Tibial nerve (tissue), 4 donors: ENCODE measurements at places on chromosomes 6 and 20. TPM values are rescaled to one million over a fixed set of nuclear protein-coding genes. Genes with fewer than 3 reads are reported as not detected.

The BFSP1 gene
- 0.63 TPM for total RNA-seq

The TP53INP2 gene
- 17.8 TPM for total RNA-seq

The ABHD16A gene
- total RNA-seq, result 62.1 TPM

The PHACTR1 gene
- total RNA-seq, result 1.5 TPM

The SLC35F1 gene
- total RNA-seq, result 40.4 TPM

The NFATC2 gene
- total RNA-seq, result 6.0 TPM

The NXT1 gene
- 19.4 TPM for total RNA-seq

GRCh38 chr20:61734733-61735502 lies 330.8 kb downstream of the TAF4 start:
- no peak overlapping the region for H3K27ac ChIP-seq
- H3K4me1 ChIP-seq, result no peaks in the 10 kb centered on the region
- H3K4me3 ChIP-seq, result no peak overlapping the region
- no peak for DNase-seq

DNA sequence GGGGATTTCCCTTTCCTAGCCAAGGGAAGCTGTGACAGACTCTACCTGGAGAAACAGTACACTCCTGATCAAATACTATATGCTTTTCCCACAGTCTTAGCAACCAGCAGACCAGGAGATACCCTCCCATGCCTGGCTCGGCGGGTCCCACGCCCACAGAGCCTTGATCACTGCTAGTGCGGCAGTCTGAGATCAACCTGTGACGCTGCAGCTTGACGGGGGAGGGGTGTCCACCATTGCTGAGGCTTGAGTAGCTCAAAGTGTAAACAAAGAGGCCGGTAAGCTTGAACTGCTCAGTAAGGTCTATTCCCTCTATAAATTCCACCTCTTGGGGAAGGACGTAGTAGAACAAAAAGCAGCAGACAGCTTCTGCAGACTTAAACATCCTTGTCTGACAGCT lies 63.2 kb downstream of the WASF1 start:
- no peak for DNase-seq
- no peak overlapping the region for H3K27ac ChIP-seq
- H3K4me1 ChIP-seq, result no peaks in the 10 kb centered on the region
- no peaks in the 10 kb centered on the region for H3K36me3 ChIP-seq
- H3K27me3 ChIP-seq, result no peaks in the 10 kb centered on the region

DNA sequence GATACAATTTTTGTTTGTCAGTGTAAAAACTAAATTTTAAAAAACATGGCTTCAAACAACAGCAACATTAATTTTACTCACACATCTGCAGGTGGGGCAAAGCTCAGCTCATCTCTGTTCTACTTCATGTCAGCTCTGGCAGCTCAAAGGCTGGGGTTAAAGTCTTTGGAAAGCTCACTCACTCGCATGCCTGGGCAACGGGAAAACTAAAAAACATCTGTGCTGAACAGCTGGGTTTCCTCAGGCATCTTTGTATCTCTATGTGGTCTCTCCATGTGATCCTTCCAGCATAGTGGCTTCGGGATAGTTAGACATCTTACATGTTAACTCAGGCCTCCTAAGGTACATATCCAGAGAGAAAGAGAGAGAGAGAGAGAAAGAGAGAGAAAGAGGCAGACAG lies 499.6 kb downstream of the RFPL4B start:
- H3K4me1 ChIP-seq, result no peaks in the 10 kb centered on the region
- no peaks in the 10 kb centered on the region for H3K36me3 ChIP-seq
- no peak overlapping the region for H3K4me3 ChIP-seq
- no peaks in the 10 kb centered on the region for H3K27me3 ChIP-seq
- no peak for DNase-seq

DNA sequence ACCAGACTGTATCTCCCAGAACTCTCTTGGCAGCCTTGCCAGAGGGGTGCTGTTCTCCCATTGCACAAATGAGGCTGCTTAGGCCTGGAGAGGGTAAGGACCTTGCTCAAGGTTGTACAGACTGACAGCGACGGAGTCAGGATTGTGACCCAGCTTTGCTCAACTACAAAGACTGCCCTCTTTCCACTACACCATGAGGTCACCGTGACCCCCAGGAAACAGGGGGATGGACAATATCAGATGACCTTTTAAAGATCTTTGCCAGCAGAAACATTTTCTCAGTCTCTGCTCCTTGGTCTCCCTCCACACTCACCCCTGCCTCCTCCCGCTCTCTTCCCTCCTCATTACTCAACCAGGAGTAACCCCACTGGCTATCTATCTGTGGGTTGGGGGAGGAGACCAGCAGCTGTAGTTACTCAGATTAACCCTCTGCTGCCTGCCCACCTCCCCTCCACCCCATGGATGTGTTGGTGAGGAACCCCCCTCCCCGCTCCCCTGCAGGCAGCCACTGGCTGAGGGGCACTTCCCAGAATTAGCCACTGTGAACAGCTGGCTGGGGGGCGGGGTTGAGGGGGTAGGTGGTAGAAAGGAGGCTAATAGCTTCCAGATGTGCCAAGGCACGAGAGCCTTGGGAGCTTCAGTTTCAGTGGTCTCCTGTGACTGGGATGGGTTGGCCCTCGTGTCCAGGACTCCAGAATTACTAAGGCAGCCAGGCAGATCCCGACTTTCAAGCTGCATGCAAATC lies 26.9 kb upstream of the MRPS18A start:
- DNase-seq, result peak; percentile 77
- no peak overlapping the region for H3K4me3 ChIP-seq
- H3K27me3 ChIP-seq, result no peaks in the 10 kb centered on the region
- no peaks in the 10 kb centered on the region for H3K36me3 ChIP-seq
- H3K4me1 ChIP-seq, result peaks cover 60% of the 10 kb centered on the region
- peak overlapping the region; percentile 64 for H3K27ac ChIP-seq

- H3K4me1 ChIP-seq, result no peaks in the 10 kb centered on the region
- no peak overlapping the region for H3K27ac ChIP-seq
- no peak overlapping the region for H3K4me3 ChIP-seq
- no peaks in the 10 kb centered on the region for H3K36me3 ChIP-seq
- H3K27me3 ChIP-seq, result no peaks in the 10 kb centered on the region
Observed at GRCh38 chr6:133301835-133302234, 60.7 kb downstream of the EYA4 start.

DNA sequence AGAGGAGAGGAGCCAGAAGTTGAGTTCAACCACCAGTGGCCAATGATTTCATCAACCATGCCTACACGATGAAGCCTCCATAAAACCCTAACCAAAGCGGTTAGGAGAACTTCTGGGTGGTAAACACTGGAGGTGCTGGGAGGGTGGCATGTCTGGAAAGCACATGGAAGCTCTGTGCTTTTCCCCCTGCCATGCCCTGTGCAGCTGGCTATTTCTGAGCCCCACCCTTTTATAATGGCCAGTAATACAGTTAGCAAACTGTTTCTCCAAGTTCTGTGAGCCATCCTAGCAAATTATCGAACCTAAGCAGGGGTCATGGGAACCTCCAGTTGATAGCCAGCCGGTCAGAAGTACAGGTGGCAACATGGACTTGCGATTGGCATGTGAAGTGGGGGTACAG lies 147.8 kb upstream of the INSM1 start:
- no peaks in the 10 kb centered on the region for H3K36me3 ChIP-seq
- H3K4me3 ChIP-seq, result no peak overlapping the region

DNA sequence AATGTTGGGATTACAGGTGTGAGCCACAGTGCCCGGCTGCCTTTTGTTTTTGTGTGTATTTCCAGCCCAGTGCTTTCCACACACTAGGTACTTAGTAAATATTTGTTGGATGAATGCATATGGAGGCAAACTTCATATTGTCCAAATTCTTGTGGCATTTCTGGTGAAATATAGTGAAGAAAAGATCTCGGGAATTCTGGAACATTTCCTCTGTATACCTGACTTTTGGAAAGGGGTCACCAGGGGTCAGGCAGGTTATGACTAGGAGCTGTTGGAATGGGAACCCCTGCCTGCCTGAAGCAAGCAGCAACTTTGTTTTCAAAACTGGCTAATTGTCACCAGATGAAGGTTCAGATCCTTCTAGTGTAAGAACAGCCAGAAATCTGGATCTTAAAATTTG lies 12.1 kb upstream of the SCP2D1 start:
- no peak overlapping the region for H3K27ac ChIP-seq
- no peak for DNase-seq
- no peaks in the 10 kb centered on the region for H3K27me3 ChIP-seq

DNA sequence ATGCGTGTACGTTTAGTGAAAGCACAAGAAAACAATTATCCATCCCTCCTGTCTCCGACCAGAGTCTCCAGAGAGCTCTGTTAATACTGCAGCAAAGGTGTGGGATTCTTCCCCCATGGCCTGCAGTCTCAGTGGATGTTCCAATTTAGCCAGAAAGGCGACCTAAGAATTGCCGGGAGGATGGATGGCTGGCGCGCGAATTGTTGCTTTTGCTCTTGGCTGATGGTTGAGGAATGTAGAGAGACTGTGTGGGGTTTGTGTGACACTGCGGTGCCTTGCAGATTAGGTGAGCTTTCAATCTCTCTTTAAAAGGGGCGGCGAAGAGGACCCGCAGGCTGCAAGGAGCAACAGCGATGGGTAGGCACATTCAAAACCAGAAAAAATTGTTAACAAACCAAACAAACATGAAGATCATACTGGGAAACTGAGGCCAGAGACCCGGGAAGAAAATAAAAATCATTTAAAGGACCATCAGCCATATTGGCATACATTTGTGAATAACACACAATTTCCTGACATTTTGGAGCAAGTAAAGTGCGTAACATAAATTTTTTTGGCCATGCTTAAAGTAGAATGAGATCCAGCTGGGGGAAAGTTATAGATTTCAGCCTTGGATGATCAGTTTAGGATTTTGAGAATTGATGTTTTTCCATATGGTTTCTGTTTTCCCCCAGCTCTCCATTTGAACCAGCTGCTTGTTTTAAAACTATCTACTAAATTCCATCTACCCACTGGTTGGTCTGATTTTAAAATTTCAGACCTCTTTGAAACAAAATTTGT lies 46.3 kb downstream of the GNAS start:
- H3K27me3 ChIP-seq, result no peaks in the 10 kb centered on the region
- no peak for DNase-seq
- H3K36me3 ChIP-seq, result peaks cover 6% of the 10 kb centered on the region
- no peak overlapping the region for H3K27ac ChIP-seq
- no peak overlapping the region for H3K4me3 ChIP-seq

- no peak overlapping the region for H3K27ac ChIP-seq
- H3K4me1 ChIP-seq, result no peaks in the 10 kb centered on the region
- H3K27me3 ChIP-seq, result no peaks in the 10 kb centered on the region
- H3K4me3 ChIP-seq, result no peak overlapping the region
- no peaks in the 10 kb centered on the region for H3K36me3 ChIP-seq
Observed at GRCh38 chr6:113694278-113695077, 162.7 kb upstream of the MARCKS start.

GRCh38 chr6:42201382-42201781 lies 6.6 kb upstream of the GUCA1B start:
- H3K27ac ChIP-seq, result no peak overlapping the region
- DNase-seq, result no peak
- no peaks in the 10 kb centered on the region for H3K4me1 ChIP-seq

DNA sequence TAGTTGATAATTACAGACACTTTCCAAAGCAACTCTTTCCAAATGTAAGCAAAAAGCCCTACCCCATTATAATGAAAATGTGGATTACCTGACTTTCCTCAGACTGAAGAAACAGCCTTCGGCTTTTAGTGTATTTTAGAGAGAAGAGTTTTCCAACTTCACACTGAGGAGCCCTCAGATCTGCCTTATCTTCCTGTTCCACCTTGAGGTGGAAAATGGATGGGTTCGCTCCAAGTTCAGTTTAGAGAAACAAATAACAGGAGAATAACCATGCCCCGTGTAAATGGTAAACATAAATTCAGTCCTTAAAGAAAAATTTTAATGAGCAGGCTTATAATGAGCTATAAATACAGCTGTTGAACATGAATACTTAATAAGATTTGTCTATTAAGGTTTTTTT lies 21.1 kb upstream of the MTHFD1L start:
- no peaks in the 10 kb centered on the region for H3K27me3 ChIP-seq
- no peak overlapping the region for H3K4me3 ChIP-seq
- no peak for DNase-seq
- no peaks in the 10 kb centered on the region for H3K36me3 ChIP-seq
- H3K27ac ChIP-seq, result no peak overlapping the region

- DNase-seq, result no peak
- H3K4me1 ChIP-seq, result peaks cover 3% of the 10 kb centered on the region
- no peak overlapping the region for H3K4me3 ChIP-seq
- no peaks in the 10 kb centered on the region for H3K27me3 ChIP-seq
- H3K27ac ChIP-seq, result no peak overlapping the region
- H3K36me3 ChIP-seq, result no peaks in the 10 kb centered on the region
Observed at GRCh38 chr6:154432533-154433476, 76.2 kb upstream of the IPCEF1 start.

DNA sequence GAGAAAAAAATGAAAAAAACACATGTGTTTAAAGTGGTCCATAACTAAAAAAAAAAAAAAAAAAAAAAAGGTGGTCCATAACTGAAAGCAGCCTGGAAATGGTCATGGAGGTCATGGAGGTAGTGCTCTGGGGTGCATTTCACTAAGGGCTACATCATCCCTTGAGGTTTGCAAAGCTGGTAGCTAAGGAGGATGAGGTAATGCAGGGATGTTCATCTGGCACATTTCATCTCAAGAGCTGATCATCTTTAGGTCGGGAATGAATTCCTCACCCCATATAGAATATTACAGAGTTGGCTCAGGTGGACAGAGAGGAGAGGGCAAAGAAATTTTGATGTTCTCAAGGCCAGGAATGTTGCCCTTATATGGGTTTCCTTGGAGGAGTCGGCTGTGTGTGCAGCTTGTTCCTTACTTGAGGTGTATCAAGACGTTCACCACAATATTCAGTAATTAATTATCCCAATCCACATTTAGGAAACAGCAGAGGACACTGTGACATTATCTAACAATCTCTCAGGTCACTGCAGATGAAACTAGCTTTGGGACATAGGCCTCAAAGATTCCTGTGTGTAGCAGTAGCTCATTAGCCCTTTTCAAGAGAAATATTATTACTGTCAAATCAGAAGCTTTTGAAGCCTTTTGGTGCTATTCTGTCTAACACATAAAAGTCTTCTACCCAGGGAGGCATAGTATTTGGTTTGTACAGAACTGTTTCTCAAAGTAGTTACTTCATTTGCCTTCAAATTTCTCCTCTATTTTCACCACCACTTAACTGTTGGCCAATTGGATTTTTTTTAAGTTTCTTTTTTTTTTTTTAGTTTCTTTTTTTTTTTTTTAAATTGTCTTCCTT lies 46.8 kb downstream of the CYP24A1 start:
- peaks cover under 1% of the 10 kb centered on the region for H3K4me1 ChIP-seq
- H3K4me3 ChIP-seq, result no peak overlapping the region
- H3K27ac ChIP-seq, result no peak overlapping the region
- no peaks in the 10 kb centered on the region for H3K36me3 ChIP-seq

DNA sequence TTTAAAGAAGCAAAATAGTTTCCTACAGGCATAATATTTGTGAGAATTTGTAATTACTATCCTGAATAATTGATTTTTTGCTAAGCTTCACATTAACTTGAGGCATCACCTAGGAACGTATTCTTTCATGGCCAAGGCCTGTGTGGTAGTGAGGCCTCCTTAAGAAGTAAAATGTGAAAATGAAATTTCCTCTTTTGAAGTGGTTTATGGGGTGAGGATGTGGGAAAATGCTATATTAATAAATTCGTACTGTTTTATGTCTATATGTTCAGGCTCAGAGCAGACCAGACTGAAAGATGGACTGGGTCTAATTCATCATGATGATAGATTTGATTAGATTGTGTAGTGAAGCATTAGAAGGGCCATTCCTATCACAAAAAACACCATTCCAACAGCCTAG lies 33.1 kb downstream of the MYLIP start:
- H3K27me3 ChIP-seq, result no peaks in the 10 kb centered on the region
- H3K27ac ChIP-seq, result no peak overlapping the region
- H3K4me1 ChIP-seq, result no peaks in the 10 kb centered on the region
- H3K36me3 ChIP-seq, result no peaks in the 10 kb centered on the region
- no peak overlapping the region for H3K4me3 ChIP-seq
- no peak for DNase-seq
